ENCODE measurements at places on chromosomes 6 and 20.

DNA sequence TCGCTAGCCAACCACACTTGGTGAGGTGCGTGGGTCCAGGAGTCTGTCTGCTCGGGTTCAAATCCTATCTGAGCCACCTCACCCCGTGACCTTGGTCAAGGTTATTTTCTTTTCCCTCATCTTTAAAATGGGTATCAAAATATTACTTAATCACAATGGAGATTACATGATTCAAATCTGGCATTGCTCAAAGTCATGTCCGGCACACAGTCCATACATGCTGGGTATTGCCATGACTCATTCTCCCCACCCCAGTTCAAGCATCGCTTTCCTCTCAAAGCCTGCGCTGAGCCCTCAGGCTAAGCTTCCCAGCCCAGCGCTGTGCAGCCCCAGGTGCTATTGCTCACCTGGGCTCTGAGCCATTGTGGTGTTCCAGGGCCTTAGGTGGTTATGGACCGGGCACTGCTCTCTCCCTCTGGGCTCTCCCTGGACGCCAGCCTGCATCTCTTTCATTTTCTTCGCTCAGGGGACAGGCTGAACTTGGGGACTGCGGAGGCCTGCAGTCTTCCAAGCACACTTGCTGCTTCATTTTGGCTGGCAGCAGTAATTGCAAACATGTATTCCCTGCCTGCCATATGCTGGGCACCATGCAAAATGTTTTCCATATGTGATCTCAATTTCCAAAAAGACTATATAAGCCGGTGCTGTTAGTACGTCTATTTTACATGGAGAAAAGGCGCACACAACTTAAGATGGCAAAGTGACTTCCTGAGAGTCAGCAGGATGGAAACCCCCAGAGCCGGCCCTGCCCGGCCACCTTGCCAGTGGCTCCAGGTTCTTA, 27.3 kb downstream of the WRNIP1 start:
- DNase-seq: no peak

- DNase-seq: no peak
Observed at GRCh38 chr20:51388227-51388626, 154.3 kb downstream of the NFATC2 start.

GRCh38 chr6:37092923-37093727, 76.8 kb upstream of the PIM1 start:
- no peak for DNase-seq

GRCh38 chr6:115442323-115442722, 618.4 kb downstream of the FRK start:
- no peak for DNase-seq

DNA sequence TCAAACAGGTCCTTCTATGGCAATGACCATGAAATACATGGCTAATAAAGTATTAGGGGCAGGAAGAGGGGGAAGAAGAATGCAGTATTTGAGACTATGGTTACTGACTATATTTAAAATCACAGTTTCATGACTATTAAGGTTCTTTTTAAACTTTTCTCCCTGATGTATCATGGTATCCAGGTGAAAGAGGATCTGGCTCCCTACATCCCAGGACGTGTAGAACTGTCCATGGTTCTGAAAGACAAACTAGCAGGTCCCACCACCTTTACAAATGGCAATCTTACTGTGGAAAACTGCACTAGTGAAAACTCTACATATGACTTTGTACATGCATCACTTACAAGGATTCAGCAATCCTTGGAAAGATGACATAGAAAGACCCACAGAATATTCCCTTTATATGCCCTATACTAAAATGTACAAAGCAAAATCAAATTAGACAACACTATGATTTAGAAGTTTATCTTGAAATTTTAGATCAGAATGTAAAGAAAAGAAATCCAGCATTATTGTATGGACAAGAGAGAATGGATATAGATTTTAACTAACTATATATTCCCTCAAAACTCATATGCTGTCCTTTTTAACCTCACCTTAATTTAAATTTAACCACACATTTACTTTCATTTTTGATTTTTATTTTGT, 33.5 kb downstream of the RPP21 start:
- DNase-seq: no peak

DNA sequence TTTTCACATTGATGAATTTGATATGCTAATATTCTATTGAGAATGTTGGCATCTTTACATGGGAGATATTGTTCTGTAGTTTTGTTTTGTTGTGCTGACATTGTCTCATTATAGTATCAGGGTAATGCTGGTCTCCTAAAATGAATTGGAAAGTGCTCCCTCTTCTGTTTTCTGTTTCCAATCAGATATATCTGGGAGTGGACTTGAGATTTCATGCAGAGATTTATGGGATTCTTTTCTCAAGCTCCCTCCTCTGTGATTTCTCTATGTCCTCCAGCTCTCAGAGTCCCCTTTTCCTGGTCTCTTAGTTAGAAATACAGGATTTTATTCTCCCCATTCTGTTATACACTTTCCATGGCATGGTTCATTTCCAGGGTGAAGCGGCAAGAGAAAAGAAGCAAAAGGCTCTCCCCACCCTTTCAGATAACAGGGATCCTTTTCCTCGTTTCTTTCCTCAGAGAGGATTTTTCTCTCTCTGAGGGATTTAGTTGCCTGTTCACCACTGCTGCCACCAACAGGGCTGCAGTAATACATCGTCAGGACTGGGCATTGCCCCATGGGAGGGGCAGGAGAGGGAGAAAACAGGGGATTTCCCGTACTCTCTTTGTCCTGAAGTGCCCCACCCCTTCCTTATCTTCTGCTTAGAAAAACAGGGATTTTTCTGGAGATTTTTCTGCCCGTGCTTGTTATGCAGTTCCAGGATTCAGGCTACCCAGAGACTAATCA, 59.3 kb upstream of the STMND1 start:
- no peak for DNase-seq

Data from CD4-positive, alpha-beta T cell treated with Interleukin-6 at 100 ng/mL for 8 hours (primary cell).